ENCODE measurements at places on chromosomes 6 and 20.
A peak's percentile ranks its signal among the peaks of the same experiment; 100 is the strongest.

DNA sequence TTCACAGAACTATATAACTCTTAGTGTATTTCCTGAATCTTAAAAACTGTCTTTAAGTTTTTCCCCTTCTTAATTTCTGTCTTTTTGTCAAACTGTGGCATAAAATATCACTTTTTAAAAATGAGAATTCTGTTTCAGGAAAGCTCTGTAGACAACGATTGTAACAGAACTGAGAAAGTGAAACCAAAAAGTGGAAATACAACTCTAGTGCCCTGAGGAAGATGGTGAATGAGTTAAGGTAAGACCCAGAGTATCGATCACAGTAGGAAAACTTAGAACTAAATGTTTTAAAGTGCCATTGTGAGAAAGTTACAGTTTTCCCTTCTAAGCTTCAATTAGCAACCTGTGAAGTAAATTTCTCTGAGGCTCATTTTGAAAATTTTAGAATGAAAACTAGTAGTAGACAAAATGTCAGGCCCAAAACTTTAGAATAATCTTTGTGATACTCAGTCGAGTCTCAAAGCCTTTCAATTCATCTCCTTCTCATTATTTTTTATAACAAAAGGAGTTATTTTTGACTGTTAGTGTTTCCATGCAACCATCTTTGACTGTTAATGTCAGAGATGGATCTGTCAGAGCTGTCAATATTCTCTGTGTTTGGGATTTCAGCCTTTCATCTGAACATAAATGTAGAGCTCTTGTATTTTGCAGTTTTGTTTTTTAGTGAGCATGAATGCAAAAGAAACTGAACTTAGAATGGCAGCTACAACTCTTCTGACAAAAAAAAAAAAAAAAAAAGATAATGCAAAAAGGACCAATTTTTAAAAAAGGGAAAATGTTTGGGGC, 19.0 kb upstream of the TRDN start:
- DNase-seq: no peak

DNA sequence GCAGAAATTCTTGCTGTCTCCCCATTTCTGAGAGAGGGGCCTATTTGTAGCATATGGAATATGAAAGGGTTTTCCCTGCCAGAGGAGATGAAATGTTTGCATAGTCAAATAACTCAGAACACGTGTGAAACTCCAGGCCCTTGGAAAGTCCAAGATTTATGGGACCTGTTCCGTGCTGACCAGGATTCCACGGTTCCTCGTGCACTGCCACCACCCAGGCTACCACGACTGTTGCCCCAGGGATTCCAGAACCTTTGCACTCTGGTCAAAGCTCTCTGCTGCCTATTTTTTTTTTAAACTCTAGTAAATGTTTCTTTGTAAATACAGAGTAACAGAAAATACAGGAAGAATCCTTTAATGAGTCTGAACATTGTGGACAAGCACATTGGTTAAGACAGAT, 35.0 kb downstream of the MYLK4 start:
- DNase-seq: no peak

- no peak for DNase-seq
These were observed 13.3 kb downstream of the RALGAPA2 start for GRCh38 chr20:20699144-20699543.

- DNase-seq: no peak
These were observed 607.2 kb downstream of the QKI start for GRCh38 chr6:164021589-164022250.

- DNase-seq: no peak
These were observed 75.3 kb downstream of the ELOVL2 start for GRCh38 chr6:10968776-10969175.

DNA sequence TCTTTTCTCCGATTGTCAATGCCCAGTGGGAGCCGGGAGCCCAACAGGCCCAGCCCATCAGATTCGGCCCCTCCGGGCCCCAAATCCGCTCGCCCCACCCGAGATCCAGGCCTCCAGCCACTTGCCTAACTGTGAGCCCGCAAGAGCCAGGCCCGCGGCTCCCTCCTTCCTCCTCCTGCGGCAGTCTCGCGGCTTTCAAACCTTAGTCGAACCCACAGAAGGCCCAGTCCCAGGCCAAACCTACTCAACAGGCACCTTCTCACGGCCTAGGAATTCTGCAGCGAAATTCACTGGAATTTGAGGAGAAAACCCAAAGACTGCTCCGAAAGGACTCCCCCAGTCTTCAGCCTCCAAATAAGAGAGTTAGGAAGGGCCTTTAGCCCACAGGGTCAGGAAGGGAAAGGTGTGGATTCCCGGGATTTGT, 2.8 kb upstream of the TFAP2A start:
- DNase-seq: no peak

DNA sequence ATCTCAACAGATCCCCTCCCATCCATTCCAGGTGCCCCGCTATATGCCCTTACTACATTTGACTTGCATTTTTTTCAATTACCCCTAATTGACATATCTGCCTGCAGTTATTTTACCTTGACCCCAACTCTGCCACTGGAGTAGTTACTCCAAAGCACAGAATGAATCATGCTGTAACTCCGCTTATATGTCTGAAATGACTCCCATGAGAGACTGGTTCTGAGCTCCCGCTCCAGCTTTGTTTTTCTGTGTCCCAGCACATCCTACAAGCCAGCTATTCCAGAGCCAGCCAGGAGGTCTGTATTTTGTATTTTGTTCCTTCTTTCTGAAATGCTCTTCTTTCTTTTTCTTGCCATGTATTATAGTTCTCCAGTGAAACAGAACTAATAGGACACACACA, 10.9 kb upstream of the NOX3 start:
- no peak for DNase-seq

GRCh38 chr20:62200491-62201172, 17.8 kb downstream of the MTG2 start:
- no peak for DNase-seq

GRCh38 chr6:2659882-2660281, 90.8 kb downstream of the MYLK4 start:
- no peak for DNase-seq

- peak; percentile 30 for DNase-seq
These were observed 511.8 kb upstream of the ZNF337 start for GRCh38 chr20:26208296-26209091.

GRCh38 chr6:21500314-21501020, 93.1 kb upstream of the SOX4 start:
- no peak for DNase-seq

- no peak for DNase-seq
These were observed 1.9 kb downstream of the CDYL start for GRCh38 chr6:4778086-4778485.

- no peak for DNase-seq
These were observed 14.1 kb downstream of the AIG1 start for GRCh38 chr6:143074670-143075318.

- no peak for DNase-seq
These were observed 59.6 kb downstream of the NCOA7 start for GRCh38 chr6:125850361-125850760.

- DNase-seq: no peak
These were observed 34.0 kb downstream of the TRERF1 start for GRCh38 chr6:42417641-42418112.

- peak; percentile 59 for DNase-seq
These were observed 631 bp downstream of the MDGA1 start for GRCh38 chr6:37696841-37697662.

GRCh38 chr6:155561257-155561965, 105.8 kb upstream of the NOX3 start:
- DNase-seq: no peak

GRCh38 chr6:156774863-156775405, 2.2 kb upstream of the ARID1B start:
- DNase-seq: no peak

- no peak for DNase-seq
These were observed 21.9 kb upstream of the CD2AP start for GRCh38 chr6:47455533-47456209.

DNA sequence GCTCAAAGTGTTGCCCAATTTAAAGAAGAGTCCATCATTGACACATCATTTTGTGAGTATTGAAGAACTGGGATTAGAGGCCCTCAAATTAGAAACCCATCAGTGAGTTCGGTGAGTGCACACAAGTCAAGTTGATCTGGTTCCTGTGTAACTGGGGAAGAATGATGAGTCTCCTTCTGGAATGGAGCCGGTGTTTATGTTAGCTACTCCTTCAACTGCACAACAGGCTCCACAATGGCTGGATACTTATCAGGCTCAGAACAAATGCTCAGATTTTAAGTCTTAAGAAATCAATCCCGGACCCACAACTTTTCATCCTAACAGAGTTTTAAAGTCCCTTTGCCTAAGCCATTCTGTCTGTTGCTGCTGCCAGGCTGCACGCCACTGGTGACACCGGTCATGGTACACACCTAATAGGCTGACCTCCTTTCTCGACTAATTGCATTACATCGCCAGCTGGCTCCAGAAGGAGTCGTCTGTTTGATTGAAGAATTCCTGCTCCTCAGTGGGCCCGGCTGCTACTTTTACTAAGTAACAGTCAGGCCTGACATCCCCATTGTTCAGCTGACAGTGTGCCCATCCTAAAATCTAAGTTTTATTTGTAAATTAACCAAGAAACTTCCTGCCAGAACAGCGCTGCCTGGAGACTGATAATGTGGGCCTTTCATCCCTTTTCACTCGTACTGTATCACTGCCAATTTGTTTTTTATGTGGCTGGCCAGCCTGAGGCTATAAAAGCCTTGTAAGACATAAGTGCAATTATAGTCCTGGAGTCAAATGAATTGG, 130.4 kb downstream of the INSM1 start:
- no peak for DNase-seq

DNA sequence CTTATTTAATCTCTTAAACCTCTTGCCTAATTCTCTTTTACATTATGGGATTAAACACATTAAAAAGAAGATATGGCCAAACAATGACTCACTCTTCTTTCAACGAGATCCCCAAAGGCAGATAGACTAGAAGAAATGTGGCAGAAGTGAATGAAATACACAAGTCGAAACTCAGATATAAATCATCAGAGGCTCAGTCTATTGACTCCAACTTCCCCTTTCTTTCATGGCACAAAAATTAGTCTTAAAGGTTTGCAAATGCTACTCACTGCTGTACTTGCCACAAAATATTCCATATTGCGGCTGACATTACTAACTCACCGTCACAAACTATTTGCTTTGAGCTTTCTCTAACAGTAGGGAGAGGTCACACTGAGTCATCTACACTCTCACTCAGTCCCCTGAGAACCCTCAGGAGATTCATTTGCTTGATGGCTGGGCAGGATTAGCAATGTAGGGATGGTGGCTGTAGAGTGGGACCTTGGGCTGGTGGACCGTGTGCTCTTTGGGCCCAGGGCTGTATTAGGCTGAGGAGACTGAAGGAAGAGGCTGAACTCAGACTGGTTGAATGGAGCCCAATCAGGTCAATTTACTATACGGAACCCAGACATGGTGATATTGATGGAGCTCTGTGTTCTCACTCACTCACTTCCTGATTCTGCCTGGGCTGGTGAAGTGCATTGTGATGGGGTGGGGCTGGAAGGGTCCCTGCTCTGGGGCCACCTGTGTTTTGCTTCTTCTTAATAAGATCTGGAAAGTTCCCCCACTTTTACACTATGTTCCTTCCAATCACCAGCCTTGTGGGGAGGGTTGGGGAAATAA, 42.8 kb upstream of the UBR2 start:
- no peak for DNase-seq

- no peak for DNase-seq
These were observed 25.2 kb downstream of the SNPH start for GRCh38 chr20:1291191-1291741.

DNA sequence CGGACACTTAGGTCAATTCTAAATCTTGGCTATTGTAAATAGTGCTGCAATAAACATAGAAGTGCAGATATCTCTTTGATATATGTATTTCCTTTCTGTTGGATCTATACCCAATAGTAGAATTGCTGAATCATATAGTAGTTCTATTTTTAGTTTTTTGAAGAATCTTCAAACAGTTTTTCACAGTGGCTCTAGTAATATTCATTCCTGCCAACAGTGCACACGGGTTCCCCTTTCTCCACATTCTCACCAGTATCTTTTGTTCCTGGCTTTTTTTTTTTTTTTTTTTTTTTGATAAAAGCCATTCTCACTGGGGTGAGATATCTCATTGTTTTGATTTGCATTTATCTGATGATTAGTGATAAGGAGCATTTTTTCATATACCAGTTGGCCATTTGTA, 1.8 kb upstream of the FBXL4 start:
- no peak for DNase-seq

GRCh38 chr6:143125455-143125854, 64.8 kb downstream of the AIG1 start:
- DNase-seq: no peak

DNA sequence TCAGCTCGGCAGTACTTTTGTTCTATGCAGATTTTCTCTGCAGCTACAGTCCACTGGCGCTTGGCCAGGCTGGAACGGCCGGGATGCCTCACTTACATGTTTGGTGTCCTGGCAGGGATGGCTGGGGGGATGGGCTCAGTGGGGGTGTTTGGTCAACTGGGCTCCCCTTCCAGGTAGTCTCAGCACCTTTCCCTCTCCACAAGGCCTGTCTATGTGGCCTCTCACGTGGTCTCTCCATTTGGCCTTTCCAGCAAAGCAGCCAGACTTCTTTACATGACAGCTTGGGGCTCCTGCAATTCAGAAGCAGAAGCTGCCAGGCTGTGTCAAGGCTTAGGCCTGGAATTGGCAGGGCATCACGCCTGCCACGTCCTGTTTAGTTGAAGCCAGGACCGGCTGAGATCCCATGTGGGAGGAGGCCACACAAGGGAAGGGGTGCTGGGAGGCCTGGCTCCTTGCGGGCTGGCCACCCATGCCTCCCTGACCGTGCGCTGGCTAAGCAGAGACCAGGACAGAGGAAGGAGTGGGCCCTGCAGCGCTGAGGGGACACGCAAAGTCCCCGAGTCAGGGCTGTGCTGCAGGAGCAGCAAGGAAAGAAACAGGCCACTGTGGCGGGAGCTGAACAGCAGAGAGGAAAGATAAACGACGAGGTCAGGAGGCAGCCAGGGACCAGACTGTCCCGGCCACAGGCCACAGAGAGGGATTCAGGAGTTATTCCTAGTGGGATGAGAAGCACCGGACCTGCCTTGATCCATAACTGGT, 38.9 kb downstream of the MGME1 start:
- no peak for DNase-seq

DNA sequence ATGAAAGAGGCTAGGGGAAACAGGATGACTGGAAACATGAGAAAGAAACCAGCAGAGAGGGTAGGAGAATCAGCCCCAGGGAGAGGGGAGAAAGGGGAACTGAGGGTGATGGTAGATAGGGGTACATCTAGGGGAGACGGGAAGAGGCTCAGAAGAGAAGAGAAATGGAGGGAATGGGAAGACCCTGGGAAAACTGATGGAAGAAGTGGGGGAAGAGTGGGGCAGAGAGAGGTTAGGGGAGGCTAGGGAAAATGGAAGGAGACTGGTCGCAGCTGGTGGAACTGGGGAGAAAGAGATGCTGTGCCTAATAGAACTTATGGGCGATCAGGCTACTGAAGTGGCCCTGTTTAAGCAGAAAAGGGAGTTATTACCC, 548 bp downstream of the PROCR start:
- no peak for DNase-seq

- DNase-seq: no peak
These were observed 34.1 kb downstream of the ERGIC3 start for GRCh38 chr20:35575958-35576357.

DNA sequence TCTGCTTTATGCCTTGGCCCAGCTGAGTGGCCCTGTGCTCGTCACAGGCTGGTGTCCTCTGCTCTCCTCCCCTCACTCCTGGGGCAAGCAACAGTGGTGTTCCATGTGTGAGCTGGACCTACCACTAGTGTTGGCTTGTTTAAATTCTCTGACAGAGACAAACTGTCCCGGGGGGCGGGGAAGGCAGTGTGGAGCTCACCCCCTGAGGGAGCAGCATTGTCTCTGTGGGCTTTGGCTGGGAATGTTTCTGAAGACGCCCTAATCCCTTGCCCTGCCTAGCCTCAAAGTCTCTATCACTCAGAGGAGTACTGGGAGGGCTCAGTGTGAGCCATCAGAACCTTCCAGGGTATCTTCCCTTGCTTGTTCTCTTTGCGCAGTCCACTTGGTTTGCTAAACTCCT, 5.2 kb upstream of the VEGFA start:
- DNase-seq: no peak

GRCh38 chr6:111606620-111607115, 990 bp upstream of the TRAF3IP2 start:
- no peak for DNase-seq
